ENCODE measurements at places on chromosomes 6 and 20.

- DNase-seq: no peak
These were observed 22.5 kb downstream of the THBS2 start for GRCh38 chr6:169230946-169231789.

- DNase-seq: no peak
These were observed 571.8 kb downstream of the QKI start for GRCh38 chr6:163986313-163986712.

- no peak for DNase-seq
These were observed 64.1 kb upstream of the F13A1 start for GRCh38 chr6:6384520-6384919.

- DNase-seq: no peak
These were observed 20.5 kb downstream of the RPF2 start for GRCh38 chr6:111002350-111002749.

DNA sequence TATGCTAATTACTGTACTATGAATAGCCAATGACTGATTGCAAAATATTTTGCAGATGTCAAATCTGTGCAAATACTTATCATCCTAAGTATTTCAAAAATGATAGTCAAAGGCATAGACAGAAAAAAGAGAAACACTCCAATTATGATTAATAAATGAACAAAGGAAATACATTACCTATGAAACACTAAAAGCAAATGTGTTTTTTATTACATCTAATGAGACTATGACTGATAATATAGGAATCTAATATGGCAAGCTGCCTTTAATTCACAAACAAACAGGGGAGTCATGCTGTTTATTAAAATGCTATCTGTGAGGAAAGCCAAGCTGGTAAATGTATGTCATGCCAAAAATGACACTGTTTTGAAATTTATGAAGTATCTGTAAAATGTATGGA is 713.2 kb upstream of the NRSN1 start:
- DNase-seq: no peak

- DNase-seq: no peak
These were observed 151.2 kb downstream of the PDE10A start for GRCh38 chr6:165511807-165512206.

Data from inflammatory macrophage (primary cell).